ENCODE measurements at places on chromosomes 11 and 22. TPM values are rescaled to one million over a fixed set of nuclear protein-coding genes. Genes with fewer than 3 reads are reported as not detected.

The SHISA8 gene
- not detected for total RNA-seq

The GSTT2B gene
- total RNA-seq, result 13.1 TPM

DNA sequence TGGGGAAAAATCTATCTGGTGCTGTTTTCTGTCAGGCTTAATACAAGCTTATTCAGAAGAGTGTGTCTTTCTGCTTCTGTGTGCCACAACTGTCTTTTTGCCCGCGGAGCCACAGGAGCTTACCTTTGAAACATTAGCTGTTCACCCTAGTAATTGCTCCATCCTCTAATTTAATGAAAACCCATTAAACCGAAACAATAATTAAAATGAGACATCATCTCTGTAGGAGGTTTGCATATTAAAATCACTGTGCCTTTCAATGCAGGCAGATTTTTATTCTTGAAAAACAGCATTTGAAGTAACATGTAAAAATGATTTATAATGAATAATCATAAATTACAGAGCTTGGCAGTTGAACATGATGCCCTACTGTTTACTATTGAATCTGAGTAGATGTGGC is 102.3 kb downstream of the NELL1 start:
- no peak for DNase-seq

DNA sequence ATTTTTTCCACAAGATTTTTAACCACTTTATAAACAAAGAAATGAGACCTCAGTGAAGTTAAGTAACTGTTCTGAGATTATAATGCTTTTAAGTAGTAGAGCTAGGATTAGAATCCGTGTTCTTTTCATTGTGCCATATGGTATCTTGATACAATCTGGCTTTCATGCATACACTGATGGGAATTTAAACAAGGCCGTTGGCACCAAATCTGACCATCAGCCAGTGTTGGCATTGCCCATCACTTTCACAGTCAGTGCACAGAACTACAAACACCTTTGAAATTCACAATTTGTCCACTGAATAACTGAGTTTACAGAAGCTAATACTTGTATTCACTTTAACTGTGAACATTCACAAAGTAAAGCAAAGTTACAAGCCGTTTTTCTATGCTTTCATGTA is 1228.0 kb downstream of the TBC1D22A start:
- DNase-seq, result no peak

- DNase-seq, result no peak
Observed at GRCh38 chr11:86688398-86689179, 16.2 kb upstream of the ME3 start.

DNA sequence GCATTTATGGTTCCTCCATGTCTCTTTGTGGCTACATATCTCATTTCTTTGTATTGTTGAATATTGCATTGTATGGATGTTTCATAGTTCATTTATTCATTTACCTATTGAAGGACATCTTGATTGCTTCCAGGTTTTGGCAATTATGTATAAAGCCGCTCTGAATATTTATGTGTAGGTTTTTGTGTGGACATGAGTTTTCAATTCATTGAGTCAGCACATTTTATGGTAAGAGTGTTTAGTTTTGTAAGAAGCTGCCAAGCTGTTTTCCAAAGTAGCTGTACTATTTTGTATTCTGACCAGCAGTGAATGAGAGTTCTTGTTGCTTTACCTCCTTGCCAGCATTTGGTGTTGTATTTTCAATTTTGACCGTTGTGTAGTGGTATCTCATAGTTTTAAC is 39.2 kb downstream of the KDM2A start:
- DNase-seq, result no peak

DNA sequence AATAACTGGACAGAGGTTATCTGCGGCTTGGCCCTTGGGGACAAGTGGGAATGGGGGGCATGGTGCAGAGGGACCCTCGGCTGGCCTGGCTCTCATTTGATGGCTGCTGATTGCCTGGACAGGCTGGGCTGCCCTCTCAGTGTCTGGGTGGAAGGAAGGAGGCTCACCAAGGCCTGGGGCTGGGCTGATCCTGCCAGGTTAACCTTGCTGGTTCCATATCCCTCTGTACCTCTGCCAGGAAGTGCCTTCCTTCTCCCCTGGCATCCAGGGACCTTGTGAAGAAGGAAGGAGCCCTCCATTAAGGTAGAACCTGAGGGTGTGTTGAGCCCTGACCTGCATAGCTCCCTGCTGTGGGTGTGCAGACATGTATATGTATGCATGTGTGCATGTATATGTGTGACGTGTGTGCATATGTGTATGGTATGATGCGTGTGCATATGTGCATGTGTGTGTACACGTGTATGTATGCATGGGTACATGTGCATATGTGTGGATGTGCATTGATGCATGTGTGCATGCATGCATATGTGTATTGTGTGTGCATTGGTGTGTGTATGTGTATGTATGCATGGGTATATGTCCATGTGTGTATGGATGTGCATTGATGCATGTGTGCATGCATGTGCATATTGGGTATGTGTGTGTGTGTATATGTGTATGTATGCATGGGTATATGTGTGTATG is 433.9 kb downstream of the TBC1D22A start:
- DNase-seq, result peak; percentile 32

The OR8J1 gene
- total RNA-seq, result not detected

- DNase-seq, result no peak
Observed at GRCh38 chr22:18154821-18155390, 4.9 kb downstream of the USP18 start.

GRCh38 chr11:113082341-113082955 is 121.2 kb downstream of the NCAM1 start:
- no peak for DNase-seq

GRCh38 chr11:1336836-1337646 is 27.6 kb upstream of the TOLLIP start:
- DNase-seq, result peak; percentile 89

- no peak for DNase-seq
Observed at GRCh38 chr22:35288116-35288515, 11.6 kb upstream of the TOM1 start.

The CREB3L1 gene
- total RNA-seq, result 25.8 TPM

- DNase-seq, result no peak
Observed at GRCh38 chr11:103842795-103843194, 193.6 kb upstream of the DDI1 start.

- DNase-seq, result peak; percentile 67
Observed at GRCh38 chr22:38953577-38954413, 3.6 kb upstream of the APOBEC3A start.

DNA sequence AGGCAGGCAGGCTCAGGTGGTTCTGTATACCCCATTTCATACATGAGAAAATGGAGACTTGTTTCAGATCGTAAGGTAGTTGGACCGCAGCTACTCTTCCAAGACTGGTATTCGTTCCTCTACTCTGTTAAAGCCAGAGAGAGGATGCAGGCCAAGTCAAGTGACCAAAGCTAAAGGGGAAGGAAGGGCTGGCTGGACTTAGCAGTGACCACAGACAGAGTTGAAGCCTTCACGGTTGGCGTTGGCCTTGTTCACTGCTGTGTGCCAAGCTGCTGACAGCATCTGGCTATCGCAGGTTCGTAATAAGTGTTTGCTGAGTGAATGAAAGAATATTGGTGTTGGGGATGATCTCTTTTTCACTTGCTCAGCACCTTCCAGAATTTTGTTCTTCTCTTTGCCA is 64.2 kb downstream of the PTPRJ start:
- DNase-seq, result peak; percentile 83

DNA sequence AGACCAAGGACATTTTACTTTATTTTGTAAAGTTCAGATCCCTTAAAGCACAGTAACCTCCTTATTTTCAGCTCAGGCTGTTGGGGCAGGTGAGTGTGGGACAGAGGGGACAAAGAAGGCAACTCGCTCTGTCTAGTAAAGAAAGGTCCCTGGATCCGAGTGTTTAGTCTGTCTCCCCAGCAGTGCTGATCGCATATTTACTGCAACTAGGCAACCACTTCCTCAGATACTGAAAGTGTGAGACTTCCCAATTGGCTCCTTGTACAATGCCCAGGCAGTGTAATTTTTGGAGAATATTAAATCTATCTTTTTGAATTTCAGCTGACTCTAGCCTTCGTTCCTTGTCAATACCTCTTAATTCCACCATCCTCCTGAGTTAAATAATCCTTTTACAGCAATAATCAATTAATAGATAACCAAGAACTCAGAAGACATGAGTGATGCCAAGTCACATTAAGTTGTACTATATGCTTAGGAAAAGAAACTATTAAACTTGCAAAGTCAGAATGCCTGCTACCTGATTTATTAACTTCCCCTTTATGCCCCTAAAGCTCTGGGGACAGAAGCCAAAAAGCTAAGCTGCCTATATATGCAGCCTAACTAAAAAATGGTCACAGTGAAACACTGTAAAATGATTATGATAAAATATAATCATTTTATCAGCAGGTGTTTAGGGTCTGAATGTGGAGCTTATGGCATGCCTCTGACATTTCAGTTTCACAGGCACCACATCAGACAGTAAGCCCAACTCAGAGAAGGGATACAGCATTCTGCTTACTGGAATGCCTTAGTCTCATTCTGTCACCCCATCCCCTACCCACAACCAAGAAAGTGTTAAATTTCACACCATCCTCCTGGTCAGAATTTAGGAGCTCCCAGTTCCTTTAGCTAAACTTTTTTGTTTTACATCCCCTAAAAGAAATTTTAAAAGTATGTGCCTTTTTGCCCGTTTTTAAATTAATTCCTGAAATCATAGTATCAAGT is 138.7 kb downstream of the TRIM44 start:
- no peak for DNase-seq

- DNase-seq, result no peak
Observed at GRCh38 chr11:62645671-62645945, 805 bp downstream of the GANAB start.

DNA sequence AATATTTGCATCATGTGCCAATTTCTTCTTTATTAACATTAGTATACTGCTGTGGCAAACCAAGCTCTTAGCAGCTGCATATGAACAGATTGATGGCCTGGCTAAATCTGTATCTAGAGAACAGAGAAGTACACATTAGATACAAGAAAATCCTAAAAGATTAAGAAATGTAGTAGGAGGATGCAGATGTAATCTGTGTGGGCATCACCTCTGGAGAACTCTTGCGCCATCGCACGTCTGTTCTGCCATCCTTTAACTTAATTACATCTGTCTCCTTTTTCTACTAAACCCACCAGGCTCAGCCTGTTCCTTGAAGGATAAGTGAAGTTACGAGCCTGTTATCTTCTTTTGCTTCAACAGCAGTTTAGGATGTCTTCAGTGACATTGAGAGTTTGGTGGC is 196.4 kb upstream of the PITPNB start:
- no peak for DNase-seq

GRCh38 chr11:58616594-58616993 is 5.9 kb upstream of the CNTF start:
- peak; percentile 84 for DNase-seq
